ENCODE measurements at places on chromosomes 4 and X. TPM values are rescaled to one million over a fixed set of nuclear protein-coding genes. Genes with fewer than 3 reads are reported as not detected.

GRCh38 chr4:146975527-146975926, 29.9 kb upstream of the TTC29 start:
- H3K4me1 ChIP-seq, result no peaks in the 10 kb centered on the region
- H3K4me3 ChIP-seq, result no peak overlapping the region
- H3K36me3 ChIP-seq, result no peaks in the 10 kb centered on the region
- H3K27ac ChIP-seq, result no peak overlapping the region

DNA sequence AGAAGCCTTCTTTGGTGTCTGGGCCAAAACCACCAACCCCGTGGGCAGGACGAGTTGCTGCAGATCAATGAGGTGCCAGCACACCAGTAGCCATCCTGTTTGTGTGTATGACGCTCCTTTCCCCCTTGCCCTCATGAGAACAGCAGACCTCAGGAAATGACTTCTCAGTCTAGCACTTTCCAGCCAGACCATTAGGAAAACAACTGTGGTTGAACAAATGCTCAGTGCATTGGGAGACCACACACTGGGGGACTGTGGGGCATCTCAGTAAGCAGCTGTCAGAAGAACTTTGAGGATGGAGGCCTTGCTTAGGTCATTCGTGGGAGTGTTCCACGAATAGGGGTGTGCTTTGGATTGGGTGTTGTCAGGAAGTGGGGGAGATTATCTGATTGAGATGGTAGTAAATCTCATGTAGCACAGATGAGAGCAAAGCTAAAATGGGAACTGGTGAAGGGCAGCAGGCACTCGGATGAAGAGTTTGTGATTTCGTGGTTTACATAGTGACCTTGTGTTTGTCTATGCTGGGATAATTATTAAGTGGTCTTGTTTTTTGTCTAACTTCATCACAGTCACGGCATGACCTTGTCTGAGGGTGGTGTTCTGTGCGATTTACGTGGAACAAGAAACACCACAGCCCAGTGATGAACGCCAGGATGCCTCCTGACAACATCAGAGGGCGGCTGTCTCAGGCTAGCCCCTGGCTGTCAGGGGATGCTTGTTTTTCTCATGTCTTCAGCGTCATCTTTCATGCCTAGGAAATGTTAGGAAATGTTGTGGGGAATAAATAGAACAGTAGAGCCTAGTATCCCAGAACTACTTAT, 70.1 kb downstream of the USP46 start:
- no peaks in the 10 kb centered on the region for H3K36me3 ChIP-seq
- no peak overlapping the region for H3K4me3 ChIP-seq
- H3K27ac ChIP-seq, result no peak overlapping the region
- no peaks in the 10 kb centered on the region for H3K4me1 ChIP-seq

DNA sequence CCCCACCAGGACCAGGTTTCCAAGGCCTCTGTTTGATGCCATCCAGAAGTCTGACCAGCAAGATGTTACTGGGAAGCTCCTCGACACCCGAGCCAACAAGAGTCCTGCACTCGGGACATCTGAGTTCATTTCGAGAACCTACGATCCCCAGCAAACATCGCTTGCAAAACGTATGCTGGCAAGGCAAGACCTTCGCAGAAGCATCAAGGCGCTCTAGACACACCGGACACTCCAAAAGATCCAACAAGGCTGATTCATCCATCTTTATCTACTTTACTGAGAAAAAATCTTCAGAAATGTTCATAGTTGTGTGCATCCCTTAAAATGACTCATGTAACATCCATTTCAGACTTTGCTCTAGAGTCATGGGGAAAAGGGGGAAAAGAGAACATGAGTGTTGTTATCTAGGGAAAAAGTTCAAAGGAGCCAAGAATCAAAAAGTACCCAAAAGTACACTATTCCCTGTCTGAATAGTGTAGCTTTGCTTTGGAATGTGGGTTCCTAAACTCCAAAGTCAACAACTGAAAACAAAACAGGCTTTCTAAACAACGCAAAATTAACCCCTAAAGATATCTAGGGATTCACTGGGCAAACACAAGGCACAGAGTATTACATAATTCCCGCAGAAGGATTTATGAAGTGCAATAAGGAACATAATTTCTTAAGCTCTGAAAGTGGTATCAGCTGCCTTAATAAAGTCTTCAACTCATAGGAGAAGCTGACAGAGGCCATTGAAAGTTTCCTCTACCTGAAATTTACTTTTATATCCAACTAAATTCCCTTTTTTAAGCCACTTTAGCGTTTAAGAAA, 1.6 kb downstream of the SH3RF1 start:
- H3K36me3 ChIP-seq, result no peaks in the 10 kb centered on the region
- peak overlapping the region; percentile 90 for H3K27ac ChIP-seq
- DNase-seq, result peak; percentile 19
- H3K4me1 ChIP-seq, result peaks cover 61% of the 10 kb centered on the region
- H3K27me3 ChIP-seq, result no peaks in the 10 kb centered on the region
- H3K4me3 ChIP-seq, result peak overlapping the region; percentile 58

GRCh38 chrX:38437093-38437492, 84.7 kb downstream of the OTC start:
- H3K27ac ChIP-seq, result no peak overlapping the region
- no peak overlapping the region for H3K4me3 ChIP-seq
- H3K27me3 ChIP-seq, result no peaks in the 10 kb centered on the region
- peaks cover 28% of the 10 kb centered on the region for H3K4me1 ChIP-seq

GRCh38 chr4:41933997-41934503, 1.2 kb upstream of the TMEM33 start:
- H3K36me3 ChIP-seq, result no peaks in the 10 kb centered on the region
- peak; percentile 22 for DNase-seq

- no peak for DNase-seq
- no peak overlapping the region for H3K4me3 ChIP-seq
- no peak overlapping the region for H3K27ac ChIP-seq
- no peaks in the 10 kb centered on the region for H3K27me3 ChIP-seq
- no peaks in the 10 kb centered on the region for H3K4me1 ChIP-seq
These were observed 23.8 kb downstream of the FGFBP1 start for GRCh38 chr4:15914736-15915135.

- H3K4me3 ChIP-seq, result no peak overlapping the region
- H3K36me3 ChIP-seq, result no peaks in the 10 kb centered on the region
- H3K4me1 ChIP-seq, result no peaks in the 10 kb centered on the region
- no peak for DNase-seq
- no peak overlapping the region for H3K27ac ChIP-seq
These were observed 109.9 kb downstream of the ZNF518B start for GRCh38 chr4:10347281-10347795.

DNA sequence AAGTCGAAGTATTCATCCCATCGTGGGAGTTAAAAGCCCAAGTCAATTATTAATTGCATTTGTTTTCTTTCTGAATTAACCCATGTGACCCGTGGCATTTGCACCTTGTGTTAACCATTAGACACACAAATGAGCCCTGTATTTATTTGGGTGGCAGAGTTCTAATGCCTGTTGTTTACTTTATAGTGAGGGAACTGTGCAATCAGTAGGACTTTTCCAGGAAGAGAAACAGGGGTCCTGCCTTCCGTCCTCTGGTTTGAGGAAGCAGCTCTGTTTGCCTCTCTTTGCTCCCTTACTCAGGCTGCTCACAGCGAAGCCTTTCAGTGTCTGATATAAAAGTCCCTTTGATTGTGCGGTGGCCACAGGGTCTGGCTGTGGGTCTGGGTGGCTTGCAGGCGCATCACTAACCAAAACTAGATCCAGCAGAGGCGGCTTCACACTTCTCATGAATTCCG, 263.6 kb downstream of the PTTG2 start:
- H3K36me3 ChIP-seq, result no peaks in the 10 kb centered on the region
- H3K4me1 ChIP-seq, result peaks cover 15% of the 10 kb centered on the region
- no peaks in the 10 kb centered on the region for H3K27me3 ChIP-seq
- DNase-seq, result peak; percentile 10
- no peak overlapping the region for H3K27ac ChIP-seq

- no peaks in the 10 kb centered on the region for H3K4me1 ChIP-seq
- no peak for DNase-seq
- H3K27ac ChIP-seq, result no peak overlapping the region
- no peaks in the 10 kb centered on the region for H3K36me3 ChIP-seq
These were observed 15.8 kb upstream of the ACE2 start for GRCh38 chrX:15616531-15616930.

GRCh38 chr4:95638920-95639501, 90.2 kb upstream of the UNC5C start:
- H3K27me3 ChIP-seq, result no peaks in the 10 kb centered on the region
- H3K4me1 ChIP-seq, result no peaks in the 10 kb centered on the region
- no peak for DNase-seq
- no peak overlapping the region for H3K27ac ChIP-seq
- no peak overlapping the region for H3K4me3 ChIP-seq

DNA sequence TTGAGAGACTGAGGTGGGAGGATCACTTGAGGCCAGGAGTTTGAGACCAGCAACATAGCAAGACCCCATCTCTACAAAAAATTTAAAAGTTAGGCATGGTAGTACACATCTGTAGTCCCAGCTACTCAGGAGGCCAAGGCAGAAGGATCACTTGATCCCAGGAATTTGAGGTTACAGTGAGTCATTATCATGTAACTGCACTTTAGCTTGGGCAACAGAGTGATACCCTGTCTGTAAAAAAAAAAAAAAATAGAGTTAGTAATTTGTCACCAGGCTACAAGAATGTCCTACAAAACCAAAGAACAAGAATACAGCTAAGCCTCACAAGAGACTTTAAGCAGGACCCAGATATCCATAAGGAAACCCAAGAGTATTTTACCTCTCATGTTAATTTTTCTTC, 27.0 kb upstream of the RAB28 start:
- H3K27me3 ChIP-seq, result no peaks in the 10 kb centered on the region
- no peak overlapping the region for H3K27ac ChIP-seq
- H3K4me3 ChIP-seq, result no peak overlapping the region
- DNase-seq, result no peak

DNA sequence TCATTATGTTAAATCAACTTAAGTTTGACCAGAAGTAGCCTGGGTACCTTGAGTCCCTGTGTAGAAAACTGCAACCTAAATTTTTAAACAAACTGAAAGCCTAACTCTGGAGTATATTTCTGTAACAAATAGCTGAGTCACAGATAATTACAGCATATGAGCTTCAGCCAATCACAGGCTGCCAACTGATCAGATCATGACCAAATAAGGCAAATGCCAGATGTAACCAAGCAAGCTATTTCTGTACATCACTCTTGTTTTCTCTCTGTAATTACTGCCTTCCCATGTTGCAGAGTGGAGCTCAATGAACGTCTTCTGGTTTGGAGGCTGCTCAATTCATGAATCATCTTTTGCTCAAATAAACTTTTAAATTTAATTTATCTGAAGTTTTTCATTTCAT, 980.9 kb upstream of the DIAPH2 start:
- no peak overlapping the region for H3K27ac ChIP-seq
- H3K36me3 ChIP-seq, result no peaks in the 10 kb centered on the region
- no peak for DNase-seq
- H3K4me3 ChIP-seq, result no peak overlapping the region
- no peaks in the 10 kb centered on the region for H3K4me1 ChIP-seq

GRCh38 chrX:41303013-41303412, 30.9 kb upstream of the DDX3X start:
- no peak for DNase-seq
- H3K27me3 ChIP-seq, result no peaks in the 10 kb centered on the region
- no peaks in the 10 kb centered on the region for H3K36me3 ChIP-seq
- H3K27ac ChIP-seq, result no peak overlapping the region
- no peaks in the 10 kb centered on the region for H3K4me1 ChIP-seq

- peak overlapping the region; percentile 4 for H3K27ac ChIP-seq
- no peaks in the 10 kb centered on the region for H3K27me3 ChIP-seq
- no peaks in the 10 kb centered on the region for H3K36me3 ChIP-seq
- no peak overlapping the region for H3K4me3 ChIP-seq
- no peak for DNase-seq
These were observed 168.6 kb downstream of the PTTG2 start for GRCh38 chr4:38128478-38129459.

- no peak overlapping the region for H3K4me3 ChIP-seq
- H3K36me3 ChIP-seq, result no peaks in the 10 kb centered on the region
- DNase-seq, result no peak
- H3K27me3 ChIP-seq, result no peaks in the 10 kb centered on the region
These were observed 20.7 kb downstream of the HAND2 start for GRCh38 chr4:173509036-173510001.

GRCh38 chrX:9235722-9236121, 201.8 kb upstream of the FAM9B start:
- no peak overlapping the region for H3K4me3 ChIP-seq
- H3K36me3 ChIP-seq, result no peaks in the 10 kb centered on the region
- no peak overlapping the region for H3K27ac ChIP-seq
- no peaks in the 10 kb centered on the region for H3K27me3 ChIP-seq

- no peak overlapping the region for H3K4me3 ChIP-seq
- no peak for DNase-seq
- no peak overlapping the region for H3K27ac ChIP-seq
- no peaks in the 10 kb centered on the region for H3K36me3 ChIP-seq
These were observed 819.5 kb downstream of the TECRL start for GRCh38 chr4:63589796-63590195.

GRCh38 chr4:43835869-43836268, 612.7 kb downstream of the KCTD8 start:
- no peaks in the 10 kb centered on the region for H3K27me3 ChIP-seq
- H3K27ac ChIP-seq, result no peak overlapping the region
- DNase-seq, result no peak

GRCh38 chr4:53477636-53478035, 100.2 kb downstream of the FIP1L1 start:
- H3K36me3 ChIP-seq, result no peaks in the 10 kb centered on the region
- no peak overlapping the region for H3K4me3 ChIP-seq
- no peaks in the 10 kb centered on the region for H3K27me3 ChIP-seq
- no peak for DNase-seq
- no peak overlapping the region for H3K27ac ChIP-seq
- peaks cover 3% of the 10 kb centered on the region for H3K4me1 ChIP-seq

DNA sequence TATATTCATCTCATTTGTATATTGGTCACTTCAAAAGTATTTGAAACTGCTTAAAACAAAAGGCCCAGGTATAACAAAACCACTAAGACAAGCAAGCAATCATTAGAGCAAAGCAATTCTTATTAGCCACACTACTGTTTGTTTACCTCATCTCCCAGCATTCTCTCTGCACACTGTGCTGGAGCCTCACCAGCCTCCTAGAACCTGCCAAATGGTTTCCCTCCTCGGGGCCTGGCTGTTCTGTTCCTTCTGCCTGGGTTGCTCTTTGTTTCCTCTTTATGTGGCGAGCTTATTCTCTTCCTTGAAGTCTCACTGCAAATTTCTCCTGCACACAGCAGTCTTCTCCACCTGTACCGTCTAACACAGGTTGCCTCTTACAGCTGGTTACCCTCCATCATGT, 67.5 kb upstream of the MND1 start:
- H3K4me3 ChIP-seq, result no peak overlapping the region
- no peaks in the 10 kb centered on the region for H3K36me3 ChIP-seq
- H3K27ac ChIP-seq, result no peak overlapping the region
- DNase-seq, result no peak
- no peaks in the 10 kb centered on the region for H3K27me3 ChIP-seq

FOXP3 gene
- total RNA-seq, result not detected

EXOC1L gene
- not detected for total RNA-seq

UGT2B11 gene
- total RNA-seq, result not detected

MAP3K15 gene
- total RNA-seq, result 0.33 TPM

ALPK1 gene
- total RNA-seq, result 26.7 TPM

ARAF gene
- total RNA-seq, result 48.5 TPM

SPANXA1 gene
- not detected for total RNA-seq

CRMP1 gene
- 1.3 TPM for total RNA-seq

NUDT11 gene
- 2.1 TPM for total RNA-seq
